ENCODE measurements at places on chromosomes 12 and 14.

DNA sequence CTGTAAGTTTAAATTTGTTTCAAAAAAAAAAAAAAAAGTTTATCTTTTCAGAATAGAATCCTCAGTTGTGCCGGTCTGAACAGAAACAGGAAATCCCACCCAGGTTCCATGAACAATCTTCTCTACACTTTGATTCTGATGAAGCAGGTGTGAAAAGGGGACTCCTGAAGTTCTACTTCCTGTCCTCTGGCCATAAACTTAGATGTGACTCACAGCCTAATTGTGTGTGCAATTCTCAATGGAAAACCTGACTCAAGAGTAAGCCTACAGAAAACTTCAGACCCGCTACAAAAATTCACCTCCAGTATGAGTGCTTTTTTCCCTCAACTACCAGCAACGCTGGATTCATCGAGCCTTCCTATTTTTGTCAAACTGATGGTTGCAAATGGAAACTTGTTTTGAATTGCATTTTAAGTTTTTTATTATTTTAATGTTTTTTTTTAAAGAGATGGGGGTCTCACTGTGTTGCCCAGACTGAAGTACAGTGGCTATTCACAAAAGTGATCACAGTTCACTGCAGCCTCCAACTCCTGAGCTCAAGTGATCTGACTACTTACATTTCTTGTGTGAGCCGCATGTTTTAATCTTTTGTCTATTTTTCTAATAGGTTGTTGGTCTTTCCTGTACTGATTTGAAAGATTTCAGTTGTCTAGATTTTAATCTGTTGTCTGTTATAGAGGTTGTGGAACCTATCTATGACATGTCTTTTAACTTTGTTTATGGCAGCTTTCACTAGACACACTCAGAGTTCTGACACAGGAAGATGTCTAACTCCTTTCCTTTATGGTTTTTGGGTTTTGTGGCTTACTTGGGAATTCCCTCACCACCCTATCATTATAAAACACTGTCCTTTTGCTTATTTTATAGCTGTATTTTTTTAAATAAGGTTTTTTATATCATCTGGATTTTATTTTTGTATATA lies 37.6 kb downstream of the ATG14 start:
- DNase-seq: no peak

- DNase-seq: no peak
These were observed 58.9 kb downstream of the BCL11B start for GRCh38 chr14:99213101-99213500.

DNA sequence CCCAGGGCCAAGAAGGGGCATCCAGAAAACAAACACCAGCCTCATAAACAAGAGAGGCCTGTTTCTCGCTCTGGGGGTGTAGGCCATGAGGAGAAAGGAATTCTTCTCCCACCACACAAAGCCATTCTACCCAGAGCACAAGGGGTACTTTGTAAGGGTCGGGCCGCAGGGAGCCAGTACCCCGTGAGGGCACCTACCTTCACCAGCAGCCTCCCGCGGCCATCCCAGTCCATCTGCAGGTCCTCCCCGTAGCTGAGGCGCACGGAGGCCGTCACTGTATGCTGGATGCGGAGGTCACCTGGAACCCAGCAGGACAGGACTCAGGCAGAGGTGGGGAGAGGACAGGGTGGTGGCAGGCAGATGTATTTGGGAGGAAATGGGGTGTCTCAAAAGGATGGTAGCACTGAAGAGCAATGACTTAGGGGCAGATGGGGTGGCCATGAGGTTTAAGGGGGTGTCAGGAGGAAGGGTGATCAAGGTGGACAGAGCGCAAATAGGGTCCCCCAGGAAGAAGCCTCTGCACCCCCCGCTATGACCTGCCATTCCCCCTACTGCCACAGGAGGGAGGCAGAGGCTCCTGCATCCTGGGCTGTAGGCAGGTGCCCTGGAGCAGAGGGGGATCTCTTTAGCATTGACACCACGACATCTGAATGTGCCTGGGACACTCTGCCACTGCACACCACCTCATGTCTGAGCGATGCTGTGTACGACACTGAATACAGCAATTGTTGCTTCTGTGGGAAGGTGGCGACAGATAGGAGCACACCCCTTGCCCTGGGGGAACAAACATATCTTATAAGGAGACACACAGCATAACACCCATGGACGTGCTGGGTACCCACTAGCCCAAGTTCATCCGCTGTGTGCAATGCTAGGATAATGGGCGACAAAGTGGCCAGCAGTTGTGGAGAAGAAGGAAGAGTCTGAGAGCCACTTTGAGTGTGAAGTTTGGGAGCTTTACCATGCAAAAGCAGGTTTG lies 61.4 kb downstream of the VWF start:
- peak; percentile 46 for DNase-seq

DNA sequence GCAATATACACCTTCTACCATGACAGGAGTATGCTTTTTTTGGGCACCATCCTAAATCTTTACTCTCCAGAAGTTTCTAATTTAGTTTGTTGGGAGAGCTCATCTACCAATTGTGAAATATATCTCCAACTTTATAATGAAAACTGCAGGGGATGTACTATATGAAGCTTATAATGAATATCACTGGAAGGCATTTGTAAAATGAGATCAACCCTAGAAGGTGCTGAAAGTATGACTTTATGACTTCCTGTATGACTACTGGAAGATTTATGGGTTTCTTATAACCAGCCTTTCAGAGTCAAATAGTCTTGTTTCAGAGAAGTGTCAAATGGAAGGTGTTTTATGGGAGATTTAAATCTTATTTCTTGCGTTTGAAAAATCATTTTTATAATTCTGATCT lies 122.9 kb downstream of the MYRFL start:
- no peak for DNase-seq

- DNase-seq: no peak
These were observed 70.4 kb downstream of the MOK start for GRCh38 chr14:102234331-102235264.

DNA sequence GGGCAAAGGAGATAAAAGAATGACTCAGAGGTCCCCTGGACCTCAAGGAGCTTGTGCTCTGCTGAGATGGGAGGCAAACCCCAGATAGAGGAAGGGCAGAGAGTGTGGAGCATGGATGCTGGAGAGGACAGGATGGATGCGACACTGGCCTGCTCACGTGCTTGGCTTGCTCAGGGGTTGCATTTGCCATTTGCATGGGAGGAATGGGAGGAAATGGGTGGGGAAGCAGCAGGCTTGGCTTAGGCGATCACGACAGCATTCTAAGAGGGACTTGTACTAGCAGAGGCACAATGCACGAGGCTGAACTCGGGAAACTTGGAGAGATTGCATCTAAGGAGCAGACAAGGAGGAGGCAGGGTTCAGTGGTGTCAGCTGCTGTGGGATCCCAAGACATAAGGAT lies 19.8 kb downstream of the CD9 start:
- DNase-seq: no peak

GRCh38 chr12:19014240-19014639 lies 115.3 kb upstream of the PLEKHA5 start:
- DNase-seq: peak; percentile 37
